Right lobe of liver (tissue), 6 donors: ENCODE measurements at places on chromosomes 3 and 15. TPM values are rescaled to one million over a fixed set of nuclear protein-coding genes. Genes with fewer than 3 reads are reported as not detected.

DNA sequence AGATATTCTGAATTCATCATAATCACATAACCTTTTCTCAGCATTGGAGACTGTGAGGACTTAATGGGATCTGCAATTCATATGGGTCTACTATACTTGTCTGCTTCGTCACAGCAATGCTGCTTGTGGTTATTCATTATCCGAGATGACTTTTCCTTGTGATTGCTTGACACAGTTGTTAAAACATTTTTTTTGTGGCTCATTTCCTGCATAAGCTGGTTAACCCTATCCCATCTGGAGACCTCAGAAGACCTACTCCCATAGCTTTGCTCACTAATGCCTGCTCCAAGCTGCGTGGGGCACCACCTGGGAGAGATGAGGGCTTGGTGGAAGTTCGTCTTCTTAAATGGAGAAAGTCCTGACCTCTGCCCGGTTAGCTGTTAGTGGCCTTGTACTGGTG is 360.8 kb downstream of the CHST2 start:
- no peak overlapping the region for H3K27ac ChIP-seq
- no peaks in the 10 kb centered on the region for H3K27me3 ChIP-seq
- DNase-seq = no peak
- H3K4me1 ChIP-seq = no peaks in the 10 kb centered on the region

The UROC1 gene
- total RNA-seq = 74.7 TPM

DNA sequence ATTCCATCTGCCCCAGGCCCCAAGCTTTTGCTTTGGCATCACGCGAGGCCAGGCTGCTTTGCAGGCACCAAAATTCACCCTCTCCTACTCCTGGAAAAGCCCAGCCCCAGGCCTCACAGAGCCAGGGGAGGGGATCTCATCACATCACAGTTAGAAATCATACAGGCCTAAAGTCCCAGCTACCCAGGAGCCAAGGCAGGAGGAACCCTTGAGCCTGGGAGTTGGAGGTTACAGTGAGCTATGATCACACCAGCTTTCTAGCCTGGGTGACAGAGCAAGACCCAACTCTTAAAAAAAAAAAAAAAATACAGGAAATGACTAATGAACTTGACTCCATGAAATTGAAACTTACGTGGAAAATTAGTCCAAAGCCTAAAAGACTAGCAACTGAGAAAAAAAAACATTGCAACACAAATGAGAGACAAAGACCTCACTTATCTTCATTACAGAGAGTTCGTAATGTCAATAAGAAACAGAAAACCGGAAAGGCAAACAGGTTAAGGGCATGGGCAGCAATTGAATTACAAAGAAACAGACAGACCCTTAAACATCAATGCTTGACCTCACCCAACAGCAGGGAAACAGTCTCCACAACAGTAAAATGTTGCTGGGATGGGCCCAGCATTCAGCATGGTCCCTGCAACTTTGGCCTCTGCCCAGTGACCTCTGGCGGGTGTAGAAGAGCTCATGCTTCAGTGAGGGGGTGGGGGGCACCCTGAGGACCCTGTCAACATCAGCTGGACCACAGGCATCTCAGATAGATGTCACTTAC is 151.5 kb downstream of the LRRK1 start:
- H3K4me3 ChIP-seq = no peak overlapping the region
- H3K4me1 ChIP-seq = peaks cover 10% of the 10 kb centered on the region
- H3K27me3 ChIP-seq = no peaks in the 10 kb centered on the region
- H3K27ac ChIP-seq = no peak overlapping the region

- no peak overlapping the region for H3K4me3 ChIP-seq
- DNase-seq = no peak
- no peaks in the 10 kb centered on the region for H3K36me3 ChIP-seq
- H3K27ac ChIP-seq = no peak overlapping the region
- no peaks in the 10 kb centered on the region for H3K27me3 ChIP-seq
These were observed 91.7 kb upstream of the MBNL1 start for GRCh38 chr3:152176998-152177397.

DNA sequence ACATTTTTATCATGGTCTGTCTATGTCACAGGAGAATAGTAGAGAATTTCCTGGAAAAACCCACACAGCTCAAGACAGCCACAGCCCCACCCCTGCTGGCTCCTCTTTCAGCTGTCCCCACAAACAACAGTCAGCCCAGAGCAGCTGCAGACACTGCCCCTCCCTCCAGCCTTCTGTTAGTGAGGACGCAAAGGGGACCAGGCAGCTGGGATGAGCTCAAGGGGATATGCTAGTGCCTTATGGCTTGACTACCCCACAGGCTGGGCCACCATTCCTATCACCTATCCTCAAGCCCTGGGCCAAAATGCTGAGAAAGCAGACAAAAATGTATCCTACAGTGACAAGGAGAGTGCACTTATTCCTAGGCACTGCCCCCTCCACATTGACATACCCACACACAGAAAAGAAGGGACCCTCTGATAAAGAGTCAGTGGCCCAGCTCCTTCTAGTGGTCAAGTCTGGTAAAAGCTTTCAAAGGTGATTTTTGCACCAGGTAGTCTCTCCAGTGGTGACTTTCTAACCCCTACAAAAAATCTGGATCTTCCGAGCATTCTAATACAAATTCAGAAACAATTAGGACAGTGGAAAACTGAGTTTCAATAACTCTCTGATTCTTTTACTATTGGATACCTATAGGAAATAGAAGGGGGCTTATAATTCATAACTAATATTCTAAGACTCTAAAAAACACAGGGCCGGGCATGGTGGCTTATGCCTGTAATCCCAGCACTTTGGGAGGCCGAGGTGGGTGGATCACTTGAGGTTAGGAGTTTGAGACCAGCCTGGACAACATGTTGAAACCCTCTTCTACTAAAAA is 3.0 kb upstream of the MAP1A start:
- no peaks in the 10 kb centered on the region for H3K27me3 ChIP-seq
- H3K27ac ChIP-seq = no peak overlapping the region
- H3K36me3 ChIP-seq = no peaks in the 10 kb centered on the region
- no peak for DNase-seq
